ENCODE measurements at places on chromosomes 13 and 19. TPM values are rescaled to one million over a fixed set of nuclear protein-coding genes. Genes with fewer than 3 reads are reported as not detected.
A peak's percentile ranks its signal among the peaks of the same experiment; 100 is the strongest.

RNF17 gene
- total RNA-seq: not detected

ZNF234 gene
- total RNA-seq: 25.2 TPM

CNMD gene
- 1.1 TPM for total RNA-seq

GAPDHS gene
- not detected for total RNA-seq

SLC17A7 gene
- 0.29 TPM for total RNA-seq

IGSF23 gene
- 1.7 TPM for total RNA-seq

PMIS2 gene
- total RNA-seq: not detected

CAPN12 gene
- total RNA-seq: 4.1 TPM

B3GNT8 gene
- total RNA-seq: 4.4 TPM

FXYD1 gene
- not detected for total RNA-seq

ZNF415 gene
- total RNA-seq: 18.1 TPM

GRCh38 chr19:5851302-5851701, at the start of gene FUT3:
Gene FUT3 (minus strand): TSS chr19:5851449.
- DNase-seq: no peak

DNA sequence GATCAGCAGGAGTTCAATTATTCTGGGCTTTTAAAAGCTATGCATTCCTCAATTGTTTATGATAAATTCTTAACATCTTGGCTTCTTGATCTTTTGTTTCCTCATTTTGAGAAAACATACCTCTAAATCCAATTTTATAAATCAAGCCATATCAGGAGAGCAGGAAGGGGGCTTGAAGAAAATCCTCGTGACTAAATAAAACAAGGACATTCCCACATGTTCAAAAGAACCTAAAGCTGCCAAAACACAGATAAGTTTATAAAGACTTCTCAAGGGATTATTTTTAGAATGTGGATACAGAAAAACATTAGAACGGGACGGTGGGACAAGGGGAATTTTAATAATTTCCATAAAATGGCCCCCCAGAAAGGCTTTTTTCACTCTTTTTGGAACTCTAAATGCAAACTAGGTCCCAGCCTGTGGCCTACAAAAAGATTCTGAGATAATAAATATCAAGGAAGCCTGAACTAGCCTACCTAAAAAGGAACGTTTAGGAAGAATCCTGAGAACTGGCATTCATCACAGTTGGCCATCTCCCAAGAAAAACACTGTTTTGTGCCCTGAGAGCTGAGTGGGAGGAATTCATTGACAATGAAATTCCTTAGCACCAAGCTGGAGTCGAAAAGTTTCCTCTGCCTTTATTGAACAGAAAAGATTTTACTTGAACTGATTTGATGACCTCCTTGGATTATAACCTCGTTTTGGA, 30.1 kb downstream of the ZAR1L start:
- DNase-seq: no peak

DNA sequence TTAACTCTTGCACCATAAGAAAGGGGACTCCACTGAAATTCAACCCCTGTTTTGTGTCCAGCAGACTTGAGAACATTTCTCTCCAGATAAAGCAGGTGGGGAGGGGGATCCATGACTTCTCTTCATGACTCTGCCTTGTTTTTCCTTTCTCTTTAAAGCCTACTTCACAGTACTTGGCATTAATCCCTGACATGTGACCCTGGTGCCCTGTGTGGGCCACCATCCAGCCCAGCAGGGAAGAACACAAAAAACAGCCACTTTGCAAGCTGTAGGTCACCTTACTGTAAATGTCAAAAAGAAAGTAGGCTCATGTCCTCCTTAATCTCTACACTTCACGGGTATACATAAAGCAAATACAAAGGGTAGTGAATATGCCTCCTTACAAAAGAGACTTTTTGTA, 30.3 kb upstream of the TPP2 start:
- DNase-seq: no peak

- DNase-seq: peak; percentile 77
These were observed at the start of gene SLC8A2 for GRCh38 chr19:47471733-47472457. Gene SLC8A2 (minus strand): TSS chr19:47471893. CDS start chr19:47466403, 5,490 bp downstream.

GRCh38 chr13:79197933-79198332, 208.1 kb downstream of the RBM26 start:
- no peak for DNase-seq

DNA sequence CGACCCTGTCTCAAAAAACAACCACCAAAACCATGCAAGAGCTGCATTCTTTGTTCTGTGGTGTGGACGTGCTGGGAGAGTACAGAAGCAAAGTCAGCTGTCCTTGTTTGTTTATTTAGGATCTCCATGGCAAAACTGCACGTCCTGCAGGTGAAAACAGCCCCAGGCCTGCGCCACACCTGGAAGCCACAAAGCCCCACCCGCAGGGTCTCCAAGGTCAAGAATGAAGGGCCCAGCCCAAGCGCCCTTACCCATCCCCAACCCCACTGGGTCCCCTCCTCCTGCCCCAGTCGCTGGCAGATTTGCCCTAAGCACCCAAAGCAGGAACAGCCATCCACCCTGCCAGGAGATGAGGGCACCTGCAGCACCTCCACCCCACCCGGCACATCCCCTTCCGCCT, 10.5 kb downstream of the MBD3 start:
- DNase-seq: no peak

GRCh38 chr19:13122275-13122878, 4.3 kb downstream of the NACC1 start:
- no peak for DNase-seq

DNA sequence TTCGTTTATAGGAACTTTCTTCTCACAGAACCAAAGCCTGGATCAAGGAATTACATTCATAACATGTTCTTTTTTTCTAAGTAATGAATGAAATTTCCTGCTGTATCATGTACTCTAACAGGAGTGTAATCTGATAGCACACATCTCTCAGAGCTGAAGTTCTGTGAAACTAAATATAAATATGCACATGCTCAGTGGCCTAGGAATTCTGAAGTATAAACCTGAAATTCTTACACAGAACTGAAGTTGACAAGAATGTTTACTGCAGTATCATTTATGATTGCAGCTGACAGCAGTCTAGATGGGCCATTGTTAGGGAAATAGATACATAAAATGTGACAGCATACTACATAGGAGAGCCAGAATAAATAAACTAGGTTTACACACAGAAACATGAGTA, 54.5 kb downstream of the USP12 start:
- no peak for DNase-seq

- DNase-seq: no peak
These were observed 25.3 kb upstream of the DOCK9 start for GRCh38 chr13:99003186-99003585.

DNA sequence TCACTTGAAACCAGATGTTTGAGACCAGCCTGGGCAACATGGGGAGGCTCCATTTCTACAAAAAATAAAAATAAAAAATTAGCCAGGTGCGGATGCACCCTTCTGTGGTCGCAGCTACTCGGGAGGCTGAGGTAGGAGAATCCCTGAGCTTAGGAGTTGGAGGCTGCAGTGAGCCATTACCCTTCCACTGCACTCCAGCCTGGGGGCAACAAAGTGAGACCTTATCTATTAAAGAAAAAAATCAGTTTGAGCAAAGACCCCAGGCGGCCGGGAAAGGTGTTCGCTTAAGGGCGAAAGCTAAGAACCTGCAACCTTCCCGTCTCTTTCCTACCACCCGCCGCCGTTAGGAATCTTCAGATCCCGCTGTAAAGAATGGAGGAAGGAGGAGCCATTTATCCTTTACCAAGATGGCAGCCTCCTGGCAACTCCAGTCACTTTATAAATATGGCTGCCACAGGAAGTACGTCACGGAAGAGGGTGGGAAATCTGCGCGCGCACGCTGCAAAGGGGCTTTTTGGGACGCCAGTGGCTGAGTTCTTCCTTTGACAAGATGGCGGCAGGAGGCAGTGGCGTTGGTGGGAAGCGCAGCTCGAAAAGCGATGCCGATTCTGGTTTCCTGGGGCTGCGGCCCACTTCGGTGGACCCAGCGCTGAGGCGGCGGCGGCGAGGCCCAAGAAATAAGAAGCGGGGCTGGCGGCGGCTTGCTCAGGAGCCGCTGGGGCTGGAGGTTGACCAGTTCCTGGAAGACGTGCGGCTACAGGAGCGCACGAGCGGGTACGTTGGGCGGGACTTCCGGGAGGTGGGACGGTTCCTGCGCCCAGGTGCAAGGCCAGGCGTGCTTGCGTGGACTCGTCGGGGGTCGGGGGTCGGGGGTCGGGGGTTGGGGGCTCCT, at the start of gene NOP53:
Gene NOP53 (plus strand): TSS at position 537 of the 892 bp plus-strand sequence. CDS start 14 bp downstream, at position 551.
- peak; percentile 93 for DNase-seq

GRCh38 chr19:4445963-4446703, 11.5 kb downstream of the UBXN6 start:
- DNase-seq: no peak

- no peak for DNase-seq
These were observed 31.9 kb downstream of the SCGB2B2 start for GRCh38 chr19:34644991-34645461.

DNA sequence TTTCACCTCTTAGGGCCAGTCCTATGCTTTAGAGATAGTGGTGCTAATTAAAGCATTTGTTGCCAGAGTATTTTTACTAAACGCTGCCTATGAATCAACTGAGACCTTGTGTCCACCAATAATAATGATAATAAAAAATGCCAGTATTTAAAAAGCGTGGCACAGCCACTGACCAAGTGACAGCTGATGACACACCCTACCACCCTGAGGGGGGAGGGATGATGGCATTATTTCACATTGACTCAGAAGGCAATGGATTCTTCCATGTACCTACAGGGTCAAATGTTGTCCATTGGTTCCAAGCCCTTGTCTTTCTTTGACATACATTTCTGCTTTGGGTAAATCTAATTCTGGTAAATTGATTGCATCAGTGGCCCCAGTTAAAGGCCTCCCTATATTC, 384.4 kb downstream of the DLEU7 start:
- DNase-seq: no peak

DNA sequence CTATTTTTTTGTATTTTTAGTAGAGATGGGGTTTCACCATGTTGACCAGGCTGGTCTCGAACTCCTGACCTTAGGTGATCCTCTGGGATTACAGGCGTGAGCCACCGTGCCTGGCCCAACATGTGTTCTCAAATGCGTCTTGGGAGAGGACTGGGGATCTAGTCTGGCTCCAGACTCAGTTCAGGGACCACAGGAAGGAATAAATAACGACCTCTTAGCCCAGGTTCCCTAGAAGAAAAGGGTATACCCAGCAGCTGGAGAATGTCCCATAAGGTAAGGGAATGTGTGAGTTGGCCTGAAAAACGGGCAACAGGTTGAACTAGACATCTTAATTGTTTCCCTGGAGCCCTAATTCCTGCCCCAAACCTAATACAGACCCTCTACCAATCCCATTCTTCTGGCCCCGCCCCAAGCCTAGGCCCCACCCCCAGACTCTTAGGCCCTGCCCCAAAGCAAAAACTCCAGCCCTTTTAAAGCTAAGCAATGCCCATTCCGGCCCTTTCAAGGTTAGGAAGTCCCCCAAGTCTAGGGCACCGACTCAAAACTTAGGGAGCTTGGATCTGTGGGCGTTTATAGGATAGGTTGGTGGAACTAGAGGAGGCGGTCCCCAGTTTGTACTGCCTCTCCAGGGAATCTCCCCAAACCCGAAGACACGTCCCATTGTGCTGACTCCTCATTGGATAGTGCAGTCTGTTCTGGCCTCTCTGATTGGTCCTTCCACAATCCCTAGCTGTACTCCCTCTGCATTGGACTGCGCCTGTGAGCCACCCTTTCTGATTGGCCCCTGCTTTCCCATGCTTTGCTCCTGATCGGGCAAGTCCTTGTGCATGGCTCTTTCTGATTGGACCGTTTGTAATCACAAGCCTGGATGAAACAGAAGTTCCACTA, 5.4 kb upstream of the LRFN1 start:
- no peak for DNase-seq

GRCh38 chr13:45521297-45521696, 56.6 kb downstream of the COG3 start:
- no peak for DNase-seq

- no peak for DNase-seq
These were observed 23.1 kb upstream of the TNFRSF19 start for GRCh38 chr13:23547000-23547590.

- no peak for DNase-seq
These were observed 35.4 kb upstream of the ONECUT3 start for GRCh38 chr19:1717970-1718264.

- no peak for DNase-seq
These were observed 44.4 kb downstream of the TSHZ3 start for GRCh38 chr19:31304831-31305312.

DNA sequence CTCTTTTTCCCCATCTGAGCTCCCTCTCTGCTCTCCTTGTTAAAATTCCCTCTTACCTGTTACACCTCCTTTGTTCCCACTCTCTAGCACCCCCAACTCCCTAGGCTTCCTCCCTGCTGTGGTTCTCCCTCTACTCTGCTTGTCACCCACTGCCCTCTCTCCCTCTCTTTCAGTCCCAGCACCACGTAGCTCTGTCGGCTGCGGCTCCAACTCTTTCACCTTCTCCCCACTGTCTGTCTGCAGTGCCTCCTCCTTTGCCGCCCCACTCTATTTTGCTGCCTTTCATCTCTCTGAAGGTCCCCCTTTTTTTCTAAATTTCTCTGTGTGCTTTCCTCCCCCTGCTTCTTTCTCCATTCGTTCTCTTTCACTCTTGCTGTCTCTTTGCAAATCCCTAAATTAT, 1.1 kb downstream of the ZNF836 start:
- no peak for DNase-seq
